Non-pigmented ciliary epithelial cell (primary cell): ENCODE measurements at places on chromosomes 7 and 10.

DNA sequence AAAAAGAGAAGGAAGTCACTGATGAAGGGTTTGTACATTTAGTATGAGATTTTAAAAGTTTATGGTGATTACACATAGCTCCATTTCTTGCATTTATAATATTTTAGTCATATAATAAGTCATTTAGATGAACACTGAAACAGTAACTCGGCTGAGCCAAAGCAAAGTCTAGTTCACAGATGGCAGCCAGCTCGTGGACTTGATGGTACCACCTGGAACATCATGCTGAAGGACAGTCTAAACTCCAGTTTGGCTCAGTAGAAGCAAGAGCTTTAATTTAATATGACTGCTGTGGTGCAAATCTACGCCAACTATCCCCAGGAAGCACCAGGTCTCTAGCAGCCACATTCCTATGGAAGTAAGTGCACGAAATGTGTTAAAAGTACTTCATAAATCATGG is 16.4 kb downstream of the SRI start:
- DNase-seq, result no peak

DNA sequence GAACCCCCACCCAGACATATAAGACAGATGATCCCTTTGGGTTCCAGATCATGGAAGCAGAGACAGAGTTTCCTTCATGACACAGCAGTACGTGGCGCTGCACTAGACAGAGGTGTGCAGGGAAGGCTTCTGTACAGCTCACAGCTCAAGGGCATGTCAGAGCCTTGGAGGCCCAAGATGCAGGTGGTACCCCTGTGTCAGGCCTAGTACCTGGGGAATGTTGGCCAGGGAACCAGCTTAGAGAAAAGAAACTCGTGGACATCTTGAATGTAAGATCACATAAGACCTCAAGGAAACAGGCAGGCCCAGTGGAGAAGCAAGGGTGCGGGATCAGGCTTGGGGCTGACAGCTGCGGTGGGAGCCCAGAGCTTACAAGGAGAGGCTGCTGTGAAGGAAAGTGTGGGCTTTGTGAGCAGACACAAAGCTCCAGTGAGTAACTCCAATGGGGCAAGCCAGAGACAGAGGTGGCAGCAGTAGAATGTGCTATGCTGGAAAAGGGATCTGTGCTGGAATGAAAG is 91.4 kb downstream of the WDFY4 start:
- no peak for DNase-seq

DNA sequence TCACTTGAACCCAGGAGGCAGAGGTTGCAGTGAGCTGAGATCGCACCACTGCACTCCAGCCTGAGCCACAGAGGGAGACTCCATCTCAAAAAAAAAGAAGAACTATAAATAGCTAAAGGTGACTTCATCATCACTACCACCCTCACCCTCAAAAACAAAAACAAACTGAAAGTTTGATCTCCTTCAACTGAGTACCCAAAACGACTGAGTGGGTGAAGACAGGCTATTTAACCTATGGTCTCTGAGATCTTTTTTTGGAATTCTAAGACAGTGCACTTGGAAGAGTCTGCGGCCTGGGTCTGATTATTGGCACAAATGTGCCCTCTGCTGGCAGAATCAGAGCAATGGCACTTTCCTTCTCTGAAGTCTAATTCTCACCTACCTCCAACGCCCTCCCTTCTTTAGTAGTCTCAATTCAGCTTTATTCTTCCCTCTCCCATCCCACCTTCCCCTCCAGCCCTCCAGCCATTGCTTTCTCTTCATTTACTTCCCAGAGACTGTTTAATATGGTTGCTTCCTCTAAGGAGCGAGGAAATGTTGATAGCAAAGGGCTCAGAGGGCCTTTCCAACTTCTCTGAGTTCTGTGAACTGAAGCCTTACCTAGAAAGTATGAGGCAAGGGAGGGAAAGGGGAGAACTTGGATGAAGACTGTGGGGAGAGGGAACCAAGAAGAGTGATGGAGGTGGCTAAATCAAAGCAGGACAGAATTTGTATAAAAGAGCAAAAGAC is 2.9 kb upstream of the MYOZ1 start:
- no peak for DNase-seq

DNA sequence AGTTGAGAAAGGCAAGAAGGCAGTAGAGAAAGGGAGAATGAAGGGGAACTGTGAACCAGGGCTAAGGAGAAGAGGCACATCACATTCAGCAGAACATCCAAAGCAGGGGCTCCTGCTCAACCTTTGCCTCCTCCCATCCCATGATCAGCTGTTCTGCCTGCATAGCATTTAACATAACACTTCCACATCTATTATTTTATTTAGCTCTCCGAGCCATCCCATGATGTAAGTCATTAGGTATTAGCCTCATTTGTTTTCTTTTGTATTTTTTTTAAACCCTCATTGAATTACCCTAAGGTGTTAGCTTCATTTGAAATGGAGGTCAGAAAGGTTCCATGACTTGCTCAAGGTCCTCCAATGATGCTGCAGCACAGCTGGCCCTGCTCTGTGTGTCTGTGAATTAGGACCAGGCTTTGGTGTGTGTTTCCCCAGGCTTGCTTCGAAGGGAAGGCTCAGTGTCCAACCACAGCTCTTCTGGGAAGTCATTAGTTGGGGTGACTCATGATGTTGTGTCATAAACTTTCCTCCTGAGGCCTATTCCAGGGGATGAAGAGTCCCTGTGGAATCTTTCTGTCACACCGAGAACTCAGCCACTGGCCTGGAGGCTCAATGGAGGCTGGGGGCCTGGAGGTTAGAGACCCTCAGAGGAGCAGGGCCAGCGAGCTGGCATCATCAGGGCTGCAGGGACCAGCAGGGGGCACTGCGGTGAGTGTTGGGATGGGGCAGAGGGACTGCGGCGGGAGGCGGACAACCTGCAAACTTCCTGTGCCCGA is 16.5 kb downstream of the NPFFR1 start:
- DNase-seq, result peak; percentile 85

DNA sequence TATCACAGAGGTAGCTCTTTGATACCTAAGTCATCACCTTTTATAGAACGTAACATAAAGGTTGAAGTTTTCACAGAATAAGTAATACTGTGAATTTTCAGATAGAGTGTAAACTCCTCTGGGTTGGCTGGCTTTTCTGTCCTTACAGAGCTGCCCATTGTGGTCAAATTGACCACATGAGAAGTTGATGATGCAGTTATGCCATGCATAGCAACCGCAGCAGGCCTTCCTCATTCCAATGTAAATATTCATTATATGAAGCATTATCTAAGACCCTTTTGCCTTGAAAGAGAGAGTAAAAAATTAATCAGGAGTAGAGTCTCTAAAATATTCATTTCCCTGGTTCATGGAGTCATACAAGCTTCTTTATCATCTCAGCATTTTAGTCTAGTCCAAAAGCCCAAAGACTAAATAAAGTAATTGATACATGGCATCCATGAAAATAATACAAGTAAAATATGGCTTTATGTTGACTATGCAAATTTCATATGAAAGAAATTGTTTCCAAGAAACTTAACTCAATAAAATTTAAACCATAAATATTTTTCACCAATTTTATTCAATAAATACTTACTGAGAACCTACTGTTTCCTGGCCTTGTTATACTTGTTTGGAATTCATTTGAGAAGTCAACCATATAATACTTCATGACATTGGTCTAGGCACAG is 516.4 kb downstream of the PCDH15 start:
- peak; percentile 22 for DNase-seq

- DNase-seq, result no peak
These were observed 24.4 kb upstream of the ZMIZ2 start for GRCh38 chr7:44724276-44724675.

DNA sequence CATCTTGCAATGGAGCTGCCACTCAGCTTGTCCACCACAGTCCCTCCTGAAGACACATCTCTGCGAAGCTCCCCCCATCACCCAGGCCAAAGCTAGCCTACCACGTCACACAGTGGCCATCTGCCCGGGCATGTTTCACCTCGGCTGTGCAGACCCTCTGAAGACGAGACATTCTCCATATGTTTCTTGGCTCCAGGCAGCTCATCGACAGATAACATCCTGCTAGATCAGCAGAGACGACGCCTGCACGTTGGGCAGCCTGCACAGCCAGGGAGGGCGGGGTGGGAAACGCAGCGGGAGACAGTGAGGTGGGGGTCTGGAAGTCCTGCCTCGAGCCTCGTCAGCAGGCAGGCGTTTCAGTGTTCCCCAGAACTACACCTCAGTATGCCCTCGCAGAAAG is 53.0 kb downstream of the PTPRN2 start:
- DNase-seq, result no peak

- no peak for DNase-seq
These were observed 81.0 kb upstream of the GNA12 start for GRCh38 chr7:2924866-2925840.

DNA sequence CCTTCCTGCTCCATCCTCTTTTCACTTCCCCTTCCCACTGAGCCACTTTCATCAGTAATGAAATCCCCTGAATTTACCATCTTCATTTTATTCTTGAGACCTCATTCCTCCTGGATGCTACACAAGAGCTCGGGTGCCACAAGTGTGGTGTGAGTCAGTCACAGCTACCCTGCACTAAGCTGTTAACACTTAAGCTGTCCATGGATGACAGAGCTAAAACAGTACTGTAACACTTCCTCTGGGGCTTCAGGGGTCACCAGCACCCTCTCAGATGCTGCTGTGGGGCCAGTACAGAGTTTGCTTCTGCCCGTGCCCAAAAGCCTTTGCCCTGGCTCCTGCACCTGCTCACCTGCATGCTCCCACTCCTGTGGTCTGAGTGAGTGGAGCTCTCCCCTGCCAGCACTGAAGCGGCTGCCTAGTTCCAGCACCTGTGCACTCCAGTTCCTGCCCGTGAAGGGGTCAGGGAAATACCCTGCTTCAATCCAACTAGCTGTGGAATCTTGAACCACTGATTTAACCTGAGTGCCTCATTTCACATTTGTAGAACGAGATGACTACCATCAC is 71.9 kb downstream of the POT1 start:
- no peak for DNase-seq

DNA sequence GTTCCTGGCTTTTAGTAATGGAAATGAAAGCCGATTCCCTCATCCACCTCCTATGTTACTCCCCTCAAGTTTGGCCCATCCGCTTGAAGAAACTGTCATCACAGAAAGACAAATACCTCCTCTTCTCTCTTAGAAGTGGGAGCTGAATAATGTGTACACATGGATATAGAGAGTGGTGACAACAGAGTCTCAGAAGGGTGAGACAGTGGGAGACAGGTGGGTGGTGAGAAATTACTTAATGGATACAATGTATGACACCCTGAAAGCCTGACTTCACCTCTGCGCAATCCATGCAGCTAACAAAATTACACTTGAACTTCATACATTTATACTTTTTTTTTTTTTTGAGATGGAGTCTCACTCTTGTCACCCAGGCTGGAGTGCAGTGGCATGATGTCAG is 217.5 kb downstream of the SKIDA1 start:
- no peak for DNase-seq
